ENCODE measurements at places on chromosomes 12 and 14.

DNA sequence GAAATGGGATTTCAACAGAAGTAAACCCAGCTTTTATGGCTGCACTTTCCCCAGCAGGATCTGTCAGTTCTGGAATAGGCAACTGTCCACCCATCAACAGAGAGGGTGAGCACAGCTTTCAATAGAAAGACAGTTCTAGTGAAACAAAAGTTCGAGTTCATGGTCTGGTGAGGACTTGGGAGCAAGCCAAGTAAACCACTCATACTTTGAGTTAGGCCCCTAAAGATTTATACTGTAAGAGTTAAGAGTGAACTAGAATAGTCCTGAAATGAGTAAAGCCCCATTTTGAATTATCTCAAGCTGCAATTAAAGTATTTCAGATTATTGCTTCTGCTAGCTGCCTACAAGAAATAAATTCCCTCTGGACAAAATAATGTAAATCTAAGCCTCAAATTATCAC, 82.6 kb downstream of the METTL25 start:
- no peak for DNase-seq

DNA sequence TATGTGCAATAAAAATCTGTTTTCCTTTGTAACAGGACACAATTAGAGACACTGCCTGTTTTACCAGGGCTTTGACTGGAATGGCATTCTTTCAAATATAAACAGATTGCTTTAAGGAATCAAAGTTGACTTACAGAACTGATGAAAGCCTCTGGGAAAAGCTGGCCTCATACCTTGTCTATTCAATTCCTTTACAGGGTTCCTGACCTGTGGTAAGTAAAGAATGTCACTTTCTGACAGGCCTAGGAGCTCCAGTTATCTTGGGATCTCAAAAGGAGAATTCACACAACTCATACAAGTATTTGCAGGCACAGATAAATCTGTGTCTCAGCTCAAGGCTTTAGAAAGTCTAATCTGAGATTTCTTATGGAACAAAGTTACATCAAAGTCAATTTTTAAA, 88.4 kb downstream of the BCAT1 start:
- no peak for DNase-seq

DNA sequence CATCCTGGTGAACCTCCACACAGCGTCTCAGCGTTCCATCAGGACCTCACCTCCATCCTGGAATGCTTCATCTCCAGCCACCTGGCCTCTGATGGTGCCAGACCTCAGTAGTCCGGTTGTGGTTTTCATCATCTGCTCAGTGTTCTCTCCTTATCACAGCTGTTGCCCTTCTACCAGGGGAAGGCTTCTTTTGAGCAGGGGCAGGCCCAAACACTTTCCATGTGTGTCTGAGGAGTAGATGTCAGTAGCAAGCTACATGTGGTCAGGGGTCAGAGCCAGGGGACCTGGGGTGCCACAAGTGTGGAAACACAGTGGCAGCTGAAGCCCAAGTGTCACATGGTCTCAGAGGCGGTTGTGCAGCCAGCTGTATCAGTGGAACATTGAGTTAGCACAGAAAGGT, 30.2 kb upstream of the FGD4 start:
- no peak for DNase-seq

DNA sequence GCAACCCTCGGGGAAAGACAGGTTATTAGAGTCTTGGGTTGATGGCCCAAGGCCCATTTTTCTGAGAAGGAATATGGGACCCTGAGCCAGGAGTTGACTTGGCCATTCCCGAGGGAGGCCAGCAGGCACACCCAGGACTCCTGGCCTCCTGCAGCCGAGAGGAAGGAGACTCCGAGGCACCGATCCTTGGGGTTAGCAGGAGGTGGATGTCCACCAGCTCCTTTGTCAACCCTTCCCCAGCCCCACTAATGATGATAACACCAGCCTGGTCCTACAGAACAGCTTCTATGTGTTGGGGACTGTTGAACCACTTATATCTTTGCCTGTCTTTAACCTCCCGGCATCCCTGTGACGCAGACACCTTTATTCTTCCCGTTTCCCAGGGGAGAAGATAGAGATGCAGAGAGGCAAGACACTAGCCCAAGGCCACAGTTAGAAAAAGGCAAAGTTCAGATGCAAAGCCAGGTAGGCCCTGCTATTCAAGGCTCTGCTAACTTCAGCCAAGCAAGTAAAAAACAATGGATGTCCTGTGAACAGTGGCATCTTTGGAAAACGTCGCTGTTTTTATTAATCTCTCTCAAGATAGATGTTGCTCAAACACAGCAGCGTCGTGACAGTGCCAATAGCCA, 767.3 kb upstream of the TBX3 start:
- DNase-seq, result no peak

DNA sequence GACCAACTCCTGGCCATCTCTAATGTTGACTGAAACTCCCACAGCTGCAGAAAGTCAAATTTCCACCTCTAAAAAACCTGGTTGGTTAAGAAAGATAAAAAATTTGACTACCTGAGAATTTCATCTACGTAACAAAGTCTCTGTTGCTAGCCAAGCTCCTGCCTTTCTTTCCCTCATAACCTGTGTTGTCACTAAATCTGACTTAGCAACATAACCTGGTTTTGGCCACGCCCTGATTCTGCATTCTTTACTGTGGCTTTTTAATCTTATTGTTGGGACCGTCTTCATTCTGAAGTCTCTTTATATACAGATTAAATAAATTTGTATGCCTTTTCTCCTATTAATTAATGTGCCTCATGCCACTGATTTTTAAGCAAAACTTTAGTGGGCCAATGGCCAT, 16.1 kb upstream of the CD69 start:
- no peak for DNase-seq

DNA sequence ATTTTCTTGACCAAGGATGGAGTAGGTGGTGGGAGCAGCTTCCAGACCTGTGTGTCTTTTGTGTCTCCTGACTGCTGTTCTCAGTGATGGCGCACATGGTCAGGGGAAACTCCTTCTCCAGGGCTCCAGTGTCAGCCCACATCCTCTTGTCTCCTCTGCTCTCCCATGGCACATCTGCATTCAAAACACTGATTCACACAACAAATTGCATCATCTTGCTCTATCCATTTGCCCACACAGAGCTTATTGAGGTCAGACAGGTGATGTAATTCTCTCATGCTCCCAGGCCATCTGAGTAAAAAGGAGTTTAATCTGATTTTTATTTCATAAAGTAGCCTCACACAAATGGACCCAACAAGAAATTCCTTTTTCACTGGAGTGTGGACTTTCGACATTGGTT, 21.8 kb upstream of the TMEM132C start:
- DNase-seq, result no peak

- no peak for DNase-seq
These were observed 150.0 kb downstream of the GPR65 start for GRCh38 chr14:88154926-88155325.

GRCh38 chr14:105760691-105761344, 234.4 kb downstream of the TMEM121 start:
- DNase-seq, result no peak

DNA sequence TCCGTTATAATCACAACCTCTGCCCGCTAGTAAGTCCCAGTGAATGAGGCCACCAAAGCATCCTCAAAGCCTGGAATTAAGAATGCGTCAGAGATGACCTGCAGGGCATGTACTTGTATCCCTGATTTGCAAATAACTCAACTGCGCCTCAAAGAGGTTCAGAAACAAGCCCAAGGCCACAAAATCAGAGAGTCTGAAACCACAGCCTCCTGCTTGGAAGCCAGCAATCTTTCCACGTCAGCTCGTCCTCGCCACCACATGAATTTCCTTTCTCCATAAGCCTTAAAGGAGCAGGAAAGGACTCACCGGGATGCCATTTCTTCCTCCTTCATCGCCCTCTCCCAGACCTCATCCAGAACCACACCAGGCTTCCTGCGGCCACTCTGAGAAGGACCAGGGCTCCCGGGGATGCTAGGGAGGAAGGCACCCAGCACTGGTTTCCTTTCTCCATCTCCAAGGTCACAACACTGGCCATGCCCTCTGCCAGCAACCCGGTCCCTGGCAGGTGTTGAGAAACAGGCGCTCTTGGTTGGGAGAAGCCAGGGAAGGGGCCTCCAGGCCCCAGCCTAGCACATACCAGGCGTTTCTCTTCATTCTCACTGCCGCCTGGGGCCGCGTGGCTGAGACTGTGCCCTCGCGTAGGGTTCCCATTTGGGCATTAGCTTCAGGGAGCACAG, 191.2 kb upstream of the DIO3 start:
- DNase-seq, result no peak

GRCh38 chr12:124819525-124819924, 44.1 kb downstream of the SCARB1 start:
- DNase-seq, result no peak

- DNase-seq, result no peak
These were observed 87.8 kb upstream of the BTG1 start for GRCh38 chr12:92233346-92234015.

DNA sequence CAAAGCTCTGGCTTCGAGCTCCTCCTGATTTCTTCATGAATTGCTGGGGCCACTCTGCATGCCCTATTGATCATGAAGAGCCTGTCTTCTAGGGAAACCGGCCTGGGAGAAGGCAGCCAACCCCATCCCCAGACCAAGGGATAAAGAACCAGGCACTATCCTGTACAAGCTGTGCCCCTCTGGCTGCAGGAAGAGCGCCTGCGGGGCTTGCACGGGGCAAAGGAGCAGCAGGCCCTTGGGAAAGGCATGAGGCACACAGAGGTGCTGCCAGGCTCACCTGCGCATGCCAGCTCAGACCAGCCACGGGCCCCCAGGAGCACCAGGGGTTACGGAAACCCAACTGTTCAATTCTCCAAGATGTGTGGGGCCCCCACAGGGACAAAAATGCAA, 2.1 kb downstream of the ITPK1 start:
- DNase-seq, result no peak

DNA sequence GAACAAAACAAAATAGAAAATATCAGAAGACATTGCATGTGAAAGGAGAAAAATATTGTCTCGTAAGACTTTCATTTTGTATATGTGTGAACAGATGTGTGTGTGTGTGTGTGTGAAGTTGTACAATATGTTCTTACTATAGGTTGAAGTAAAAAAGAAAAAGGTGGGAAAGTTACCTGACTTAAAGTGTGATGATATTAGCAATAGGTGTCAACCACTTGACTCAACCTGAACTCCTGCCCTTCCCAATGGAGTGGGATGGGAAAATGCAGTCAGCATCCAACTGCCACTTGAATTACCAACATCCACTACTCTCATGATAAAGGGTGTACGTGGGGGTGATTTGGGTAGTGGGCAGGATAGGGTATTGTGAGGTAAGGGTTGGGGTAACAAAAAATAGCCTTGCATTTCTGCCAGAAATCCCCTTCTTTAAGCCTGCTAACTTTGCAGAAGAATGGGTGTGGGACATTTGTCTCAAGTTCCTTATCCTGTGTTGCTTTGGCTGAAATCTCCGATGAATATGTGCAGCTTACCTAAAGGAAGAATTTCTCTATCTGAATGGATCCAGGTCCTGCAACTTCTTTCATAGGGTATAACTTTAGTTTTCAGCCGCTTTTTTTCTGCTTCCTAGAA, 181.6 kb downstream of the CHST11 start:
- no peak for DNase-seq

DNA sequence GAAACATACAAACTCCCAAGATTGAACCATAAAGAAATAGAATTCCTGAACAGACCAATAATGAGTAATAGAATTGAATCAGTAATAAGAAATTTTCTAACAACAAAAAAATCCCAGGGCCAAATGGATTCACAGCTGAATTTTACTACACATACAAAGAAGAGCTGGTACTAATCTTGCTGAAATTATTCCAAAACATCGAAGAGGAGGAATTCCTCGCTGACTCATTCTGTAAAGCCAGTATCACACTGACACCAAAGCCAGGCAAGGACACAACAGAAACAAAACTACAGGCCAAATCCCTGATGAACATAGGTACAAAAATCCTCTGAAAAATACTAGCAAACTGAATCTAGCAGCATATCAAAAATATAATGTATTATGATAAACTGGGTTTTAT, 367.8 kb upstream of the CLEC14A start:
- no peak for DNase-seq

- DNase-seq, result no peak
These were observed 781.7 kb downstream of the TRHDE start for GRCh38 chr12:73053893-73054292.

GRCh38 chr14:91271639-91272038, 27.1 kb upstream of the GPR68 start:
- no peak for DNase-seq

DNA sequence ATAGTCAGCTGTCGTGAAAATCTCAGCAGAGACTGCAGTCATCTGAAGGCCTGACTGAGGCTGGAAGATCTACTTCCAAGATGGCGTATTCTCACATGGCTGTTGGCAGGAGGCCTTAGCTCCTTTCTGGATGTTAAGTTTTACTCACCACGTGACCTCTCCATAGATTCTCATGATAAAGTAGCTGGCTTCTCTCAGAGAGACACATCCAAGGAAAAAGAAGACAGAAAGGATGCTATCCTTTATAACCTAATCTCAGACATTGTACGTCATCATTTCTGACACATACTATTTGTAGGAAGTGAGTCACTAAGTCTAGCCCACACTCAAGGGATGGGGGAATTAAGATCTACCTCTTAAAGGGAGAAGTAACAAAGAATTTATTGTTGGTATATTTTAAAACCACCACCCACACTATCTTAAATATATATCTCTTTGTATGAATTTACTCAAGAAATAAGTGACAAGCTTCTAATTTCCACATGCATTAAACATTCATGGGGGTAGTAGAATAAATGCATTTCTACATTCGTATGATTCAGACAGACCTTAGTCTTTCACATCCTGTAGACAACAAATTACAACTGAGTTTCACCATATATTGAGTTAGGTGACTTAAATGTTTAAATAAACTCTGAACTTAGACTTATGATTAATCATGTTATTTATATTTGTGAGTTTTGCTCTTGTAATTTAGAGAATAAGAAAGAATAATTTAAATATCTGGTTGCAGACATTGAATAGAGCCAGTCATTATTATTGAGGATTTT, 411.0 kb downstream of the LRIG3 start:
- no peak for DNase-seq

DNA sequence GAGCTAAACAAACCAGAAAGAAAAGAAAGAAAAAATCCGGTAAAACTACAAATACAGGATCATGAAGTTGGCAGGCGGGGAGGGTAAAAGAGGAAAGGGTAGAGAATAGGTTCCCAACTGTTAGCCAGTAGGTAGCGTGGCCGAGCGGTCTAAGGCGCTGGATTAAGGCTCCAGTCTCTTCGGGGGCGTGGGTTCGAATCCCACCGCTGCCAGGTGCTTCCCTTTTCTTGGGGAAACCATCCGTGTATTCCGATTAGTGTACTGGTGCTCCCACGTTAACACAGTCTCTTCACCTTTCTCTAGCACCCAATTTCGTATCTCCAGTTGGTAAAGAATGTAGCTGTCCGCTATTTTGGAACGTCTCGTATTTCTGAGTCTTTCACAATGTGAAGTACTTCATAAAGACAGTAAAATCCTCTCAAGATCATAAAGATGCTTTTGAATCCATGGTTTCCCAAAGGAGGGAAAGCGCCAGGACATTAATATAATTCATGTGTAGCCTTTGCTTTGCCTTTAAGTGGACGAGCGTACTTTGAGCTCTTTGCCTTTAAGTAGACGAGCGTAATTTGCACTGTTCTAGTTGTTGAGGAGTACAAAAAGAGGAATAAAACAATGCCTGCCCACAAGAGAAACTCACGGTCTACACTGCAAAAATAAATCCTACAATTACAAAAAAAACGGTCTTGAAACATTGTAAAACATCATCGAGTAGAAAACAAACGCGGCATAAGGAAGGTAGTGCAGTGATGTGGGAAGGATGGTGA, 19.0 kb upstream of the RNASE12 start:
- DNase-seq, result no peak

GRCh38 chr14:51727526-51727925, 75.8 kb downstream of the FRMD6 start:
- no peak for DNase-seq

GRCh38 chr12:57218030-57218853, 1.6 kb downstream of the NXPH4 start:
- DNase-seq, result no peak
